Stimulated activated CD4-positive, alpha-beta T cell treated with anti-CD3 and anti-CD28 coated beads, Interleukin-12 subunit alpha, Interleukin-12 subunit beta, amount 100 ng/mL, for 48 hours (primary cell): ENCODE measurements at places on chromosomes 12 and 14.

- no peak for DNase-seq
Observed at GRCh38 chr14:90023176-90023896, 38.5 kb upstream of the KCNK13 start.

DNA sequence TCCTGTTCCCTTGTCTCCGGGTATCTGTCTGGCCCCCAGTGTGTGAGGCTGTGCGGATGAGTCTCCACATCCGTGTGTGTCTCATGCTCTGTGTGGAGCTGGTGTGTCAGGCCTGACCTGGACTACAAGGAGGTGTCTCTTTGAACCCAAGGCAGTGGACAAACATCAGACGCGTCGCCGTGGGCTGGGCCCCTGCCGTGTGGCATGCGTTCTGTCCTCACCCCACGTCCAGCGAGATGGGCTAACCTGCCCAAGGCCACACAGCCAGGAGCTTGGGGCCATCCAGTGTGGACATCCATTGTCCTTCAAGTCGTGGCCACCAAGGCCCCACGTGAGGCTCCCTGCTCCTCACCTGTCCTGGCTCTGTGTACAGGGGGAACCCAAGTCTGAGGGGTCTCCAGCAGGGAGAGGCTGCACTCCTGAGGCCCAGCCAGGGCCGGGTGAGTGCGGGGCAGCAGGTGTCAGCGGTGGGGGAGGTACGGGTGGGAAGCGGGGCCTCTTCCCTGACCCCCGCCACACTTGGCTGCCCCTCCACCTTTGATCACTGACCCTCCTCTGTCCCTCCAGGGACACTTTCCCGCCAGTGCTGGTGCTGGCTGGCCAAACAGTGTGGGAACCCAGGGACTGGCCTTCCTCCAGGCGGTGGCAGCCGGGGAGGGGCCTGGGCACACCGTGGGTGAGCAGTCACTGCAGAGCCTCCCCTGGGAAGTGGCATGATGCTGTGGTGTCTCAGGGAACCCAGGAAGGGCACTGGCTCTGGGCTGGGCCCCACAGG, 48.5 kb downstream of the CYP46A1 start:
- no peak for DNase-seq

DNA sequence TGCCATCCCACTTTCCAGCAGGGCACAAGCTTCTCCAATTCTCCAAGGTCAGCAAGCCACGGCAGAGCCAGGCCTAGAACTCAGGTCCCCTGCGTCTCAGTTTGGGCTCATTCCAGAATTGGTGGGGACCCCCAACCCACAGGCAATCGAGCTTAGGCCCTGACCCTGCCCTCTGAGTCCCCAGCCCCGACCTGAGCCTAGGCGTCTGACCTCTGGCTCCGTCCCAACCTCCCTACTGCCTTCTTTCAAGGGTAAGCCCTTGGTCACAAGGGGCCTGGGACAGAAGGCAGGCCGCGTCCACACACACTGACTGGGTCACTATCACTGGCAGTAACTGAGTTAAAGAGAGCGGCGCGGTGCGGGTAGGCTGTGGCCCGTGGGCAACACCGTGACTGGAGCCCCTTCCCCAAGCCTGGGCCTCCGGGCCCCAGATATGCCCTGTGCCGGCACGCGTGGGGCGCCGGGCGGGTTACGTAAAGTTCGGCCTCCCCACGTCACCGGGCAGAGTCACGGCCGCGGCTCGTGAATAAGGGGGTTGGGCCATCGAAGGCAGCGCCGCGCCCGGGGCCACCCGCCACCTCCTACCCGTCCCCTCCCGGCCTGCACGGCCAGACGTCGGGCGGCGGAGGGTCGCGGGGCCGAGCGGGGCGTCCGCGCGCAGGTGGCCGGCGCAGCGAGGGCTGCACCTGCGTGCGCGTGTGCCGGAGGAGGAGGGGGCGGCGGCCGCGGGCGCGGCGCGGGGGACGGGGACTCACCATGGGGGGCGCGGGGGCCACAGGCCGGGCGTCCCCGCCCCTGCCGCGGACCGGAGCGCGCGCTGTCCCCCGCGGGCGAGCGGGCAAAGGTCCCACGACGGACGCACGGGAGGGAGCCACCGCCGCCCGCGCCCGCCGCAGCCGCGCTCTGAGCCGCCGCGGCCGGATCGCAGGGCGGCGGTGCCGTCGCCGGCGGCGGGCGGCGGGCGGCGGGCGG, 516 bp downstream of the ANKRD9 start:
- DNase-seq = no peak

DNA sequence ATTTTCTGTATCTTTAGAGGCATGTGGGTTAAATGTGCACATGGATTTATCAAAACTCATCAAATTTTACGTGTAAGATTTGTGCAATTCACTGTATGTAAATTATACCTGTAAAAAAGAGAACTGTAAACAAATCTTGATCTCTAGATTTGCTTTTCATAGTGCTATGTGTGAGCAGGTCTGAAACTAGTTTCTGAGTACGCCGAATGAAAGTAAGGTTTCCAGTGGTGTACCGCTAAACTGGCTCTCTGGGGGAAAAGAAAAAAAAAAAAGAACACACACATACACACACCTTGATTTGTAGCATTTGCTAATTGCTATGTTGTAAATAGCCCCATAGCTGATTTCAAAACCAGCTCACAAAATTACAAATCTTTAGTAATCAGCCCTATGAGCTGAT, 8.6 kb upstream of the SLC41A2 start:
- DNase-seq = no peak

GRCh38 chr14:39102265-39102968, 618 bp downstream of the SEC23A start:
- DNase-seq = no peak

GRCh38 chr12:87794854-87795253, 234.3 kb downstream of the C12orf50 start:
- no peak for DNase-seq

DNA sequence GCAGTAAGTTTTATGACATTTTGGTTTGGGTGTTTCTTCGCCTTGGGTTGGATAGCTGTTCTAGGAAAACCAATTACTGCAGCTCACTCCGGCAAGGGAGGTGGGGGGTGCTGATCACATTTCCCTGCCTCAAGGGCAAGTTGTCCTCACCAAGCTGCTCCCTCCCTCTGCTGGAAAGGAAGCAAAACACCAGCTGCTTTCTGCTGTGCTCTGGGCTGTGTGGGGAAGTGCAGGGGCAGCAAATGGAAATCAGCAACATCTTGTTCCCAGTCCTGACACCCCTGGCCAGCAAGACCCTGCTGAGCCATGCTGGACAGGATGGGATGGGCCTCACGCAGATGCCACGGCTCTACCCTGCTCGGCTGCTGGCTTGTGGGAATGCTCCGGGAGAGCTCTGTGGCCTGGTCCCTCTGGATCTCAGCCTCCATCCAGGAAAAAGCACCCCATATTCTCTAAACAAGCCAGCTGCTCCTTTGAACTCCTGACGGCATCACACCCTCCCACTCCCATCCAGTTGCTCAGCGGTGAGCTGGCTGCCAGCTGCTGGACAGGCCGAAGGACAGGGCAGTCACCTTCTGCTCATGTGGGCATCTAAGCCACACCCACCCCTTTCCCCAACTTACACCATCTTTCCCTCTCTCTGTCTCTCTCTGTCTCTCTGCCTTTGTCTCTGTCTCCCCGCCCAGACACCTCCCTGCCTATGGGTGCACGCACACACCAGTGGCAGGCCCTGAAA, 52.4 kb upstream of the EIF5 start:
- DNase-seq = no peak

DNA sequence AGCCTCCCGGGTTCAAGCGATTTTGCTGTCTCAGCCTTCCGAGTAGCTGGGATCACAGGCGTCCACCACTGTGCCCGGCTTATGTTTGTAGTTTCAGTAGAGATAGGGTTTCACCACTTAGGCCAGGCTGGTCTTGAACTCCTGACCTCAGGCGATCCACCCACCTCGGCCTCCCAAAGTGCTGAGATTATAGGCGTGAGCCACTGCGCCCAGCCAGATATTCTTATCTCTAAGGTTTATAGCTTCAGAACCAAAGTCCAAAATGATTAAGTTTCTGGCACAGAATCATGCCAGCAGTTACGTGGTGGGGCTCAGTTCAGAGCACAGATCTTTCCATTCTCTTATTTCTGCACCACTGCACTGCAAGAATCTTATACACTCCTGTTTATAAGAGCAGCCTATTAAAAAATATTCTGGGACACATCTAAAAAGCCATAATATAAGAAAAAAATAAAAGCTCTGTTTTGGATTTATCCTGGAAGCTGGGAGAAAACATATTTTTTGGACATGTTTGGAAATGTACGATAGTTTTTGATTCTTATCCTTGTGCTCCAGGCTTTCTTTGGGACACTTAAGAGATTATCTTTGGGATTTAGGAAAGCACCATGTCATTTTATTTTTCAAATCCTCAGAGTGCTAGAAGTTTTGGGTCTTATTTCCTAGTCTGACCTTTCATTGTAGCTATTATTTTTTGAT, 129.6 kb downstream of the LMNTD1 start:
- DNase-seq = no peak

GRCh38 chr12:56152756-56153677, 630 bp downstream of the MYL6B start:
- DNase-seq = no peak

- no peak for DNase-seq
Observed at GRCh38 chr12:115370207-115370606, 686.2 kb upstream of the TBX3 start.

GRCh38 chr14:96497586-96497985, 4.6 kb upstream of the PAPOLA start:
- no peak for DNase-seq

DNA sequence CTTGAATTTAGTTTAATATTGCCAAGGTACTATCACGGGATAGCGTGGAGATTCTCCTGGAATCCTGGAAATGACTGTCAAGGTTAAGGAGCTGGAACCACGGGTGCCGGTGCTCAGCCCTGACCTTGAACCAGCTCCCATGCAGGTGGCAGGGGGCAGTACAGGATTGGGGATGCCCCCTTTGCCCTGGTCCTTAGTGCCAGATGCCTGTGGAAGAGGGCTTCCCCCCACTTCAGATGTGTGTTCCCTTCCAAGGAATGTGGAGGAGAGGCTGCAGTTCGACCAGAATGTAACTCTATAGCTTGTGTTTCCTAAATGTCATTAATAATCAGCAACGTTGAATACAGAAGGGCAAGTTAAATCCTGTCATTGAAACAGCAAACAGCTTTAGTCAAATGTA, 258.9 kb downstream of the VRK1 start:
- no peak for DNase-seq

DNA sequence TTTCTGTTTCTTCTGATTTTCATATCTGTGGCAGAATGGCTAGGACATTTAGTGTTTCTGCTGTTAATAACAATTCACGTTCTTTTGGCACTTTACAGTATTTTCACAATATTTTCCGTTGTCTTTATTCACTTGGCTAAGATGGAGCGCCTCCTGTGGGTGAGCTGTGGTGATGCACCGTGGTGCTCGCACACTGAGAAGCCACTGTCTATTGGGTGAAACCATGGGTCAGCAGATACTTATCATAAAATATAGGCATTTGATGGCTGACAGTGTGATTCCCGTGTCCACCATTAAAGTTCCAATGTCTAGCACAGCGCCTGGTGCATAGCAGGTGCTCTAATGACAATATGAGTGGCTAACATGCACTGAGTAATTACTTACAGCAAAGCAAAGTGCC, 141.8 kb downstream of the VRK1 start:
- no peak for DNase-seq

DNA sequence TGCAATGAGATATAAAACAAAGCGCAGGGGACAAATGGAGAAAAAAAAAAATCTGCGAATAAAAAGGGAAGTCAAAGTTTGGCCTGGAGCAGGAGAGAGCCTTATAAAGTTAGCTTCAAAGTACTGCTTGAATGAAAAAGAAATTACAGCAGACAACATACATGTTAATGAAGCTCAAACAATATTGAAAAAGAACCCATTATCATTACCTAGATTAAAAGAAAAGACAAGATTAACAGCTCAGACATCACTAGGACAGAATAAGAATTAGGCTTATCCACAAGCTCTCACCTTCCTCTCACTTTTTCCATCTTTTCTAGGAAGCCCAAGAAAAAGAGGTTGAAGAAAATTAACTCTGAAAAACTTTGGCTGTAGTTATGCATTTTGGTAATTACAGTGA, 503.5 kb downstream of the ETNK1 start:
- no peak for DNase-seq

DNA sequence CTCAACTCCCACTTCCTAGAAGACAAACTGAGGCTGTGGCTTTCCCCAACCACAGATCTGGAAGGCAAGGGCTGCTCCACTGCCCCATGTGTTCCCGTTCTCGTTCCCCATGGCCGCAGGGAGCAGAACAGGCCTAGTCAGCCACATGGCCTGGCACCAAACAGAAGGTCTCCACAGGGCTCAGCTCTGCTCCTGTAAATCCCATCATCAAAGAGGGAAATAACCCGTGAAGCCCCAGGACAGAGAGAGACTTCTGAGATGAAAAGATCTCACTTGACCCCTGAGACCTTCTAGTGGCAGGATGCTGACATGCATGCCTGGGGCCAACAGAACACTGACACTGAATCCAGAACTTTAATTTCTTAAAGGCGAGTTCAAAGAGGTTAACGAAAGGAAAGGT, 68.9 kb downstream of the BCL11B start:
- no peak for DNase-seq

DNA sequence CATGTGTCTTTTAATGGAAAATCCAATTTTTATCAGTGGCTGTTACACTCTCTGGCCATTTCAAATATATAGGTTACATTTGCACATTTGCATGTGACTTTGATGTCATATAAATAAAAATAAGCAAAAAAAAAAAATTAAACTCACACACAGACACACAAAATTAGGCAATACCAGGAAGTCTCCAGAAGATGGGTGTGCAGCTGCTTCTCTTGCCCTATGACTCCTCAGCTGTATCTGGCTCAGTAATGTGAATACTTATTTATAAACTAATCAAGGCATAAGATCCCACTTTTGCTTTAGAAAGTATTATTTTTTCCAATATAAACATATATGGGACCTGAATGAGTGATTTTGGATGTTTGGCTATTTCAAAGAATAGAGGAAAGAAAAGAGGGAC, 461.1 kb downstream of the LRIG3 start:
- DNase-seq = no peak

DNA sequence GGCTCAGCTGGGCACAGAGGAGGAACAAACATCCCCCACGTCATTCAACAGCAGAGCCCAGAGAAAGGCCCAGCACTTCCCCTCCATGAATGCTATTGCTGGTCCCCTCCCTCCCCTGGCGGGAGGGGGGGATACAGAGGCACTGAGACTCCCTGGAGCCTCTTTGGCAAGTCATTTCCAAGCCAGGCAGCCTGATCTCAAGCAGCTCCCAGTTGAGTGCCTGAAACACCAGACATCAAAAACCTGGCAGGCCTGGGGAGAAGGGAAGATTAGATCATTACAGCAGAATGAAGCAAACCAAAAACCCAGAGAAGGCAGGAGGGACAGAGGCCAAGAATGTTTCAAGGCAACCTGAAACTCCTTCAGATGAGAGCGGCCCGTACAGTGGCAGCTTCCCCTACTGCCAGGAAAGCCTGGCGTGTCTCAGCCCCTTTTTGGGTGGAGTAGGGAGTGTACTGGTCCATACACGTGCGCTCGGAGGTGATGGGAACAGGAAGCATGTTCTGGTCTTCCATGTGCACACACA, 92.1 kb downstream of the LRRC74A start:
- DNase-seq = no peak

GRCh38 chr12:105835580-105836241, 303.0 kb downstream of the NUAK1 start:
- DNase-seq = no peak
